NCI-H69 (cell line): ENCODE measurements at places on chromosomes 2 and 18.

DNA sequence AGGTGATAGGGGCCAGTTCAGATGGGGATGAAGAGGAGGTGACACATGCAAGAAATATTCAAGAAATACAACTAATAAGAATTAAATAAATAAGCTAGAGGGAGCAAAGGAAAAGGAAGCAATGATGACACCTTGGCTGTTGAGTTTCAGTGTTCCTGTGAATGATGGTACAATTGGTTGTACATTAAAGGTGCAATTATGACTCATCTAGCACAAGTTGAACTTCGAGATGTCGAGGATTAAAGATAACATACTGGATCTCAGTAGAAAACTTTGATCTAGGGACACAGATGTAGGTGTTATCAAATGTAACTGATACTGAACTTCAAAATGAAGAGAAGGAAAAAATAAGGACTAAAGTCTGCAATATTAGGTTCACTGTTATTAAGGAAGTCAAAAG, 760.6 kb upstream of the CHAC2 start:
- no peak for DNase-seq

- DNase-seq = no peak
Observed at GRCh38 chr2:72031346-72032110, 116.1 kb downstream of the CYP26B1 start.

GRCh38 chr18:24443870-24444269, 16.6 kb upstream of the HRH4 start:
- no peak for DNase-seq

DNA sequence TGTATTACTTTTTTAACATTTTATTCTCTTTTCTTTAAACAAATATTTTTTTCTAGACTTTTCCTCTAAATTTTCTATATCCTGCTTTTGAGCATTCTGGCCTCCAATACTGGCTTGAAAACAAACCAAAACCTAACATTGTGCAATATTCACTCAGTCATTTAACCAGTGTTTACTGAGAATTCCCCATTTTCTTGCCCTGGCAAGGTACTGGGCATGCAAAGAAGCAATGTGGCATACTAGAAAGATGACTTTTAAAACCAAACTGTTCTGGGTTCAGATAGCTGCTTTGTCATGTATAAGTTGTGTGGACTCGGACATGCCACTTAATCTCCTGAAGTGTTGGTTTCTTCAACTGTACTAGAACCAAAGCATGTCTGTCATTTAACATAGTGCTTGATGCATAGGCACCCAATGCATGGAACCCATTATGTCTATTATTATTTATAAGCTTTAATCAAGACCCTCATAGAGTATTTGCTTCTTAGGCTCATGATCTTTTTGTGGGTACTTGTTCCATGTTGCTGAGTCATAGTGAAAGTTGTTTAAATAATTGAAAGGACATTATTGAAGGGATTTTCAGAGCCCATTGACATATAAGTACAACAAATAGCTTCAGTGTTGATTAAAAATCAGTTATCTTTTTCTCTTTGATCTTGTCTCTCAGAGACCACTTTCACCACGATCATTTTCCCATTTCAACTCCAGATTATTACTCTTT, 185.4 kb upstream of the OSR1 start:
- DNase-seq = no peak

GRCh38 chr2:8966123-8966908, 37.2 kb downstream of the MBOAT2 start:
- no peak for DNase-seq

GRCh38 chr2:47564129-47564528, 161.2 kb downstream of the MSH2 start:
- DNase-seq = no peak

- peak; percentile 6 for DNase-seq
Observed at GRCh38 chr2:60480089-60480773, 73.2 kb downstream of the BCL11A start.

DNA sequence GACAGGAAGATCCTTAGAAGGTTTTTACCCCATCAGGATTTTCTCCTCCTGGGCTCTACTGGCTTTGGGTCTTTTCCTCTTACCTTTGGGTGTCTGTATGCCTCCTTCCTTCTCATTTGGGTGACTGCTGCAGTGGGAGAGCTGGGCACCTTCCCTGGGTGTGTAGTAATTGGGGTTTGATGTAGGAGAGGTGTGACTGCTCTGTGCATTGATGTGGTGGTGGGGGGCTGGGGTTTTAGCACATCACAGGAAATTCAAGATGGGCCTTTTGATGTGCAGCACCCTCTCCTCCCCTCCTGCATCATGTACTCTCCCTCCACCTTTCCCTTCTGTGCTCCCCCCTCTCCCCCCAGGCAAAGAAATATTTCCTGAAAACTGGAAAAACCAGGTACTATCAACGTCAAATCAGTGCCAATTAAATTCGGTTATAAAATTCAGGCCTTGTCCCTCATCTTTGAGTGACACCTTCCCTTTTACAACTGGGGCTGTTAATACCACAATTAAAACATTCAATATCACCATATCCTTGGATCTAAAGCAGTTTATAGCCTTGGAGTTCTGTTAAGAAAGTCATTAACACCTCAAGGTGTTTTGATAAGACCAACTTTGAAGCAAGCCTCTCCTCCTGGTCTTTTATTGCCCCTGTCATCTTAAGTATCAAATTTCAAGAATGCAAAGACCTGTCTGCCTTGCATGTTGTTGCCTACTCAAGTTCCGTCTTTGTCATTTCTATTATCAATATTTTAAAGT, 23.3 kb downstream of the EDAR start:
- DNase-seq = no peak

DNA sequence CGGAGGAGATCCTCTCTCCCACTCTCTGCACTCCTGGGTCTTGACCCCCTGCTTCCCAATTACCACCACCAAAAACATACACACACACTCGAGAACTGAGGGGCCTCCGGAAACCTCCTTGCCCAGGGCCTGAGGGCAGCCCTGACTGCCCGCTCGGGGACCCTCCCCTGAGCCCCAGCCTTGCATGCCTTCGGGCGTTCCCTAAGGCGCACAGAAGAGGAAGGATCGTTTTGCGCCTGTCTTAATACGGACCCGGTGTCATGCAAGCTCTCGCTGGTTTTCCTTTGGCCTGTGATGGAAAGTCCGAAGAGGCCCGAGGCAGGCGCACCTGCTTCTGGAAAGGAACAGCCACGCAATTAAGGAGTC, 19.8 kb downstream of the POU3F3 start:
- DNase-seq = no peak

DNA sequence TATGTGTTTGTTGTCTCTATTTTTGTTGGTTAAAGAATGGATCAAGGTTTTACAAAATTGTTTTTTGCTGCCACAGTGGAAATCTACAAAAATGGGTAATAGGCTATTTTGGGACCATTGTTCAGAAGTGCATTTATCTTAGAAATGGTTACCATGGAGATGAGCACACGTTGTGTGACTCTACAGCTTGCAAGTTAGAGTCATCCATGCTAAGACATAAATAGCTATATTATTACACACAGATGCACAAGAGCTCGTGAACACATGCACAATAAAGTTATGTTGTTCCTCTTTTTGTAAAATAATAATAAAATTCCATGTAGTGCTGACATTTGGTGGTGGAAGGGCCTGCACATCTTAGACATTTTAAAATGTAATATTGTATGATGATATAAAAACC, 15.5 kb upstream of the DUSP19 start:
- peak; percentile 1 for DNase-seq

DNA sequence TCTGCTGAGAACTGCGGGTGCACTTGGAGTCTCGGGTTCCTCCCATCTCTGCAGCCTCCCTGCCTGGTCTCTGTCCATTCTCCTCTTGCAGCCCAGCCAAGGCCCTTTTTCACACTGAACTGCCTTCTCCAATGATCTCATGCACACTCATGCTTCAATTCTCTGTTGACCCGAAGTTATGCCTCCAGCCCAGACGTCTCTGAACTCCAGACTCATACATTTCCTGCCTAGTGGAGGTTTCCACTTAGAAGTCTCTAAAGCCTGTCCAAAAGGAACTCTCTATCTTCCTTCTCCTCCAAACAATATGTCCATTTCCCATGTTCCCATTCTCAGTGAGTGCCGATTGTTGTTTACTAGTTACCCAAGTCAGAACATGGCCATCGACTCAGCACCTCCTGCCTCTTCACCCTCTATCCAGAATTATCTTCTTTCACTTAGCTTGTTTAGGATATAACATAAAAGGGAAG, 155.2 kb downstream of the IRS1 start:
- no peak for DNase-seq

- DNase-seq = peak; percentile 67
Observed at GRCh38 chr2:46657042-46657504, 177.7 kb downstream of the TMEM247 start.

- no peak for DNase-seq
Observed at GRCh38 chr2:120604767-120605166, 130.9 kb upstream of the GLI2 start.

DNA sequence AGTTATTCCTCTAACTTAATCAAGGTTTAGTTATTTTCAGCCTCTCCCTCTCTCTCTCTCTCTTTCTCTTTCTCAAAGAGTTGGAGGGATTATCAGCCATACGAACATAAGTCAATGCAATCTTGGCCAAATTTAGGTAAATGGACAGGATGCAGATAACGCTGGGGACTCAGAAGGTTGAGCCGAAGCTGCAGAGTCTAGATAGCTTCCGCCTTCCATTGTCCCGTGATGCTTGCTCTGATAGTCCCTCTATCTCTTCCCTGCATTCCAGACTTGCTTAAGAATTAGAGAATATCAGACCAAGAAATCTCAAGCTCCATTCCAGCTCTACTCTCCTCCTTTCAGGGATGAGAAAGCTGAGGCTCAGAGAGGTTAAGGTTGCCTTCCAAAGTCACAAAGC, 502.8 kb upstream of the TNP1 start:
- DNase-seq = no peak

- no peak for DNase-seq
Observed at GRCh38 chr18:67192535-67192934, 324.0 kb downstream of the DSEL start.

DNA sequence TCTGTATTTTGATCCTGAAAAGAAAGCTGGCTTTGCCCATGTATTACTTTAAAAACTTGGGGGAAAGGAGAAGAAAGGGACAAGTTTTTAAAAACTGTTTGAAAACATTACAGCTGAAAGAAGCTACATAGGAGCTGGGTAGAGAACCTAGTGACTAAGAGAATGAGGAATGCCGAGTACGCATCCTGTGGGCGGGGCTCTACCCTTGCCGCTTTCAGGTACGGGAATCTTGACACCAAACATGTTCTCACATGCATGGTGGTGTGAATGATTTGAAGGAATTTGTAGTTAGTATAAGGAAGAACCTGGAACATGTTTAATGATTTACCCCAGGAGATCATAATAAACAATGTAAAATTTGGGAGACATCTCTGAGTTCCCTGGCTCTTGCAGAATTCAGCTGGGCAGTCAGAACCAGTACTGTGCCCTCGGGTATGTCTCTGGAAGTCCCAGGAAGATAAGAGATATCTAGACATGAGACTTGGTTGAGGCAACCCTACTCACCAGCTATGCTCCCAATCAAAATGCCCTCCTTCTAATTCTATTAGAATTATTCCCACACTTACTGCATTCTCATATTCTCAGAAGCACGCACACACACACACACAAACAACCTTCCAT, 16.5 kb upstream of the TGFA start:
- no peak for DNase-seq

DNA sequence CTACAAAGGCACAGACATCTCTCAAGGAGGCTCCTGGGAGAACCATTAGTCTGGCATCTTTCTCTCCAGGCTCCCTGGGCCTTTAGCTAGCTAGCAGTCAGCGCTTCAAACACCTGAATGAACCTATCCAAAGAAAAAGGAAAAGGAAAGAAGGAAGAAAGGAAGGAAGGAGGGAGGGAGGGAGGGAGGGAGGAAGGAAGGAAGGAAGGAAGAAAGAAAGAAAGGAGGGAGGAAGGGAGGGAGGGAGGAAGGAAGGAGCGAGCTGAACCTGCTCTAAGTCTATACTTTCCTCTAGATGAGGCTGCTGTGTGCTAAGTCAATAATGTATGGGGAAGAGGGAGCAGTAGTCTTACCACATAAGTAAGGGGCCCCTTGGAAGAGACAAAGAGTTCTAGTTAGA, 5.1 kb upstream of the BCL11A start:
- no peak for DNase-seq

- DNase-seq = no peak
Observed at GRCh38 chr2:205908212-205909183, 177.5 kb downstream of the INO80D start.

- DNase-seq = no peak
Observed at GRCh38 chr2:191845876-191846514, 893 bp downstream of the CAVIN2 start.

GRCh38 chr2:134406736-134407135, 152.9 kb downstream of the MGAT5 start:
- no peak for DNase-seq

DNA sequence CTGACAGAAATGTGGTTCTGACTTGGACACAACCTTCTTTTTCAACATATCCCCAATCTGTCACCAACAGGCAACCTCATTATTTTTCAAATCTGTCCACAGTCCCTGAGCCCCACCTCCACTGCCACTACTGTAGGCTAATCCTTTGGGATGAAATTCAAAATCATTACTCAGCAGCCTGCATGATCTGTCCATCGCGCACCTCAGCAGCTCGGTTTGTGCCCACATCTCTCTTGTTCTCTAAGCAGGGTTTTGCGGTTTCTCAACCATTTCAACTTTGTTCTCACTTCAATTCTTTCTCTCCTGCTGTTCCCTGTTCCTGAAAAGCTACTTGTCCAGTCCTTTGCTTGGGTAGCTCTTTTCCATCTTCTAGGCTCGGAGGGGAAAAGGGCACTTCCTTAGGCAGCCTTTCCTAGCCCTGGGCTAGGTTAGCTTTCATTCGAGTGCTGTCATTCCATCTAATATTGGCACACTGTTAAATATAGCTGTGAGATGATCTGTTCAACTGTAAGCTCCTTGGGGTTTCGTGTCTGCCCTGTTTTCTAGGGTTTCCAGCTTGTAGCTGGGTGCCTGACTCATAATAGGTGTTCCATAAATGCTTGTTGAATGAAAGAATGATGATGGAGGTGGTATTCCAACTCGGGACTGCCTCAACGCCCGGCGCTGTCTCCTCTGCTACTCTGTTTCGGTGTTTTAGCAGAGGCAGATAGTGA, 653 bp upstream of the ANKAR start:
- no peak for DNase-seq

DNA sequence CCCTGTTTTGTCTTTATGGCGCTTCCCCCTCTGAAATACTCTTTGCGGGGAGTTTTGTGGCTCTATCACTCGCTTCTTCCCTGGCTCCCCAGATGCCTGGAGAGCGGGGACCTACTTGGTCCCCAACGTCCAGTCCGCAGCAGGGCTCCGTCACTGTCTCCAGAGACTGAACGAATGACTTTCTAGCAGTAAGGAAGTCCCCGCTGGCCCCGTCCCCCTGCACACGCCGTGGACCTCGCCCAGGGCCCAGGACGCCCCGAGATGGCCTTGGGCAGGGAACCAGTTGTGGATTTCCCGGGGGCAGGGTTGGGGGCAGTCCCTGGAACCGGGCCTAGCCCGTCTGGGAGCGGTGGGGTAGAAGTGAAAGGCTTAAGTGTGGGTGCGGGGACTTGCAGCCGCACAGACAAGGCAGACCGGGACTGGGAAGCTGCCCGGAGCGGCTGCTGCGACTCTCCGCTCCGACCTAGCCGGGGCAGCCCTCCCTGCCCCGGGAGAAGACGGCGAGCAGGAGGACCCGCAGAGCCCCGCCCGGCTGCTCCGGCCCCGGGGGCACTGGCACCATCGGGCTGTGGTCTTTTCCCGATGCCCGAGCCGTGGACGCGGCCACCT, 821 bp upstream of the EPHA4 start:
- peak; percentile 78 for DNase-seq

- no peak for DNase-seq
Observed at GRCh38 chr2:34656632-34657031, 1057.5 kb upstream of the FAM98A start.
